ENCODE measurements at places on chromosomes 4 and X.

DNA sequence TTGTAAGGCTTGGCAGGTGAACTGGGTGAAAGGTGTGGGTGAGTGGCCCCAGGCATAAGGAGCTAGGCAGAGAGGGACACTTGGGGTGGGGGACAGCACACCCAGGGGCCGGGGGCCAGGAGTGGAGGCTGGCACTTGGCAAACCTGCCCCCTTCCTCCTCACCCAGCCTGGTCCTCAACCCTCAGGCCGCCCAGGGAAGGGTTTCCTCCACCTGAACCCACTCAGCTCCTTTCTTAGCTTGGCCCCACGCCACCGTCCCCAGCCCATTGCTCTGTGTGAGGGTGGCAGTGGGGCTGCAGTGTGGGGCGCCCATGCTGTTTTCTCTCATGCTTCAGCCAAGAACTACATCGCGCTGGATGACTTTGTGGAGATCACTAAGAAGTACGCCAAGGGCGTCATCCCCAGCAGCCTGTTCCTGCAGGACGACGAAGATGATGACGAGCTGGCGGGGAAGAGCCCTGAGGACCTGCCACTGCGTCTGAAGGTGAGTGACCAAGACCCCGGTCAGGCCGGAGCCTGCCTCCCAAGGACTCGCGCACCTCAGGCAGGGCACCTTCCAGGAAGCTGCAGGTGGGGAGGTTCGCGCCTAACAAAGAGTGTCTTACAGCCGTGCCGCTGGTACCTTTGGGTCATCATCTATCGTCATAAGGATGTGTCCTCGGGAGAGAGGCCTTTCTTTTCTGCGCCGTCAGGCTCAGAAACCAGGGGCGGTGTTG is 25.2 kb downstream of the WFS1 start:
- DNase-seq: no peak

GRCh38 chrX:38627683-38628082 is 66.3 kb downstream of the TSPAN7 start:
- DNase-seq: no peak

- peak; percentile 10 for DNase-seq
Observed at GRCh38 chrX:9340598-9341290, 124.1 kb upstream of the TBL1X start.

DNA sequence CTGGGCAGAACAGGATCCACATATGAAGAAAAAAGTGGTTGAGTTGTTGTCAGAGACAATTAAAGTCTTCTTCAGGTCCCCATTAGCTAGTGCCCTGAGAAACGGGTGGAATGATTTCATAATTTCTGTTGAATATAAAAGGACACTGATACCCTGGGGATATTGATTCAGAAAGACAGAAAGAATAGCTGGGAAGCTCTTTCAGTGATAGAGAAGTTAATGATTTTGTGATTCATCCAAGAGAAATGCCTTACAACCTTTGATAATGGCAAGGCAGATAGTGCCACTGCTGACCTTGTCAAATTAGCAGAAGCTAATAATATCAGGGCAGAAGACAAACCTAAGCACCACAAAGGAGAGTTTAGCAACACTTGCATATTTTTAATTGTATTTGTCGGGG is 37.9 kb downstream of the UNC5C start:
- DNase-seq: no peak

DNA sequence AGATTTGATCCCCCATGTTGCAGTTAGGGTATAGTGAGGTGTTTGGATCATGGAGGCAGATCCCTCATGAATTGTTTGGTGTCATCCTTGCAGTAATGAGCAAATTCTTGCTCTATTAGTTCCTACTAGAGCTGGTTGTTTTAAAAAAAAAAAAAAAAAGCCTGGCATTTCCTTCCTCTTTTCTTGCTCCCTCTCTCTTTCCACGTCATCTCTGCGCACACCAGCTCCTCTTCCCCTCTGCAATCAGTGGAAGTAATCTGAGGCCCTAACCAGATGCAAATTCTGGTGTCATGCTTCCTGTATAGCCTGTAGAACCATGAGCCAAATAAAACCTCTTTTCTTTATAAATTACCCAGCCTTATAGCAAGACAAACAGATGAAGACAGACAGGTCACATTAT is 24.5 kb downstream of the WDR17 start:
- DNase-seq: no peak

DNA sequence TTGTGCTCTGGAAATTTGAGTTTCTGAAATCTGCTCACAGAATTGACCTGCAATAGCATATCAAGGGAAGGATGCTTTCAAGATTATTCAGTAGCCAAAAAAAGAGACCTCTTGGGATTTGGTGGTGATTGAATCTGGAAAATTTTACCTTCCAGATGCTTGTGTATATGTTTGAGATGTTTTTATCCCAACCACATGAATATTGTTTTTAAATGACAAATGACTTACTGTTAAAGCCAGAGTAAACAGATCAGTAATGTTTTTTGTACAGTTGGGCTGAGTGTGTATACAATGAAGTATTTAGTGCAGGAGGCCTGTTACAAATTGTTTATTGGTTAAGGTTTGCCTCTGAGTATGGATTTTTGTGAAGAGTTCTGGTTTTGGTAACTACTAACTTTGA is 126.5 kb downstream of the CBR4 start:
- no peak for DNase-seq

DNA sequence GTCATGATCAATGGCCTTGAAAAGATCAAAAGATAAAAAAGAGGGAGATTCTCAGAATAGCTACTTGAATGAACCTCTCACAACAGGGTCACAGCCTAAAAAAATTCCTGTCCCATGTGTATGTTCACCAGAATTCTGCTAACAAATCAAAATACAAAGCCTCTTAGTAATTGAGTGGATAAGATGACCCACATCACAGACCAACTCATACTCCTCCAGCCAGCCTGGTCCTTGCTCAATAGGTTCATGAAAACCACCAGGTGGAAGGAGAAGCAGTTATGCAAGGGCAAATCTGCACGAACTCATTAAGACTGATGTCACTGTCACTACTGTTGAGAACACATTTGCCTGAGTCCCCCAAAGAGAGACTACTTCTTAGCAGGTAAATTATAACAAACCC is 21.5 kb downstream of the WDFY3 start:
- DNase-seq: no peak

DNA sequence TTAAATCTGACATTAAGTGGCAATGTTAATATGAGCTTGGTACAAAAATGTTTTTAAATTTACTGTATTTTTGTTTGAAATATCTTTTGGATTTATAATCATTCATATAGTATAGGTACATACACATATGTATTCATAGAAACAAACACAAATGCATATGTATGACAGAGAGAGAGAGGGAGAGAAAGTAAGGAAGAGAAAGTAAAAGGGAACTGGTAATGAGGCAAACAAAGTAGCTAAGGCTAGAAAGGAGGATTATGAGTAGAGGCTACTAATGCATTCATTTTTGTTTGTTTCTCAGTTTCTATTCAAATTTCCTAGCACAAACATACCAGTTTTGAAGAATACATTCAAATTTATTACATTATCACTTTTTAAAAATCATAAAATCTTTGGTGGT is 132.4 kb downstream of the GLRA3 start:
- no peak for DNase-seq

DNA sequence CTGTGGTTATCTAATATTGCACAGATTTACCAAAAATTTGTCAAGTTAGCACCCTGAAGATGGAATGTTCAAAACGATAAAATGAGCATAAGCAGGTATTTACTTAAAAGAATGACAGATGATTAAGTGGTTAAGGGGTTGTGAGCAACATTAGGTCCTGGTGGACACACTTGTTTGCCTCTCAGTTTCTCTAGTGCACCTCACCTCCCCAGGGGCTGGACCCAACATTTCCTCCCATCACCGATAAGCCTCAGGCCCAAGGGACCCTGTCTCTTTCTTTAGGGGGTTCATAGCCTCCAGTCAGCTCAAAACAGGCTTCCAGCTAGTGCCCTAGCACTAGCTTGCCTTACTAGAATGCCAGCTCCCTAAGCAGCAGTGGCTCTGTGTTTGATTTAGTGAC is 88.0 kb downstream of the ATP11C start:
- DNase-seq: no peak
